Sigmoid colon (tissue), 7 donors: ENCODE measurements at places on chromosomes 2 and 18.

DNA sequence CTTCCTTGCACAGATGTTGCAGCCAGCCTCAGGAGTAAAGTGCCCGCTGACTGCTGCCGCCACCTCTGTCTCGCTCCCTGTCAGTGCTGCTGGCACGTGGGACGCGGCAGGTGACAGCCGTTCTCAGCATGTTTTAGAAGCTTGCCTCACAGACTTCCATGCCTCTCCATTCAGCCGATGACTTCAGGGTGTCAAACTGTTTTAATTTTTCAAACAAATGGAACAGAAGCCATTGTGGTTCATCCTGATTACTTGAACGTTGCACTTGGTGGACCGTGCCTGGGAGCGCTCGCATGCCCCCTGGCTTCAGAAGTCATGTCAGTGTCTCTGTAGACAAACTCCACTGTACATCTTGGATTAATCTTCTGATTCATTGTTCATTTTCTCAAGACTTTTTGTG lies 62.7 kb upstream of the EML6 start:
- no peak for DNase-seq
- peaks cover 33% of the 10 kb centered on the region for H3K36me3 ChIP-seq
- peaks cover 16% of the 10 kb centered on the region for H3K4me1 ChIP-seq
- no peak overlapping the region for H3K4me3 ChIP-seq
- no peak overlapping the region for H3K27ac ChIP-seq

DNA sequence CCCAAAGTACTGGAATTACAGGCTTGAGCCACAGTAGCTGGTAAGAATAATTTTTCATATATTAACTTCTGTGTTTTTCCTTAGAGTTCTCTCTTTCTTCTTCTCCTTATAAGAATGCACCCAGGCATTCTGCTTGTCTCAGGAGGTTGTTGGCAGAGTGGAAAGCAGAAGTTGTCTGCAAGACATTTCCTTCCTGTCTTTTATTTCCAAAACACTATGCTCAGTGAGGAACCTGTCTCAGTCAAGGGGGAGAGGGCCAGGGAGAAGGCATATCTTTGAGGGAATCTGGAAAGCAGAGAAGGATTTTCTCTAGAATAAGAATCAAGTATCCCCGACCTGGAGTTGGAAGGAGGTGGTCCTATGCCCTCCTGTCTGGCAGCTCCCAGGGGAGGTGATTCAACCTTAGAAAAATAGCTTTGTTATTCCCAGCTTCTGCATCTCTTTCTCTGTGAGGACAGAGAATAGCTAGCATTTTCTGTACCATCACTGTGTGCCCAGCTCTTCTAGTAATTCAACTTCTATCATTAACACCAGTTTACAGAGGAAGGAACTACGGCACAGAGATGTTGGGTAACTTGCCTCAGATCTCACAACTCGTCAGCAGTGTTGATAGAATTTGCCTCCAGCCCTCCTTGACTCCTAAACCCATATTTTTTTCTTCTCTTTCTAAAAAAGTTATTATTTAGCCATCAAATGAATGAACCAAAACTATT lies 3.8 kb upstream of the LPIN2 start:
- DNase-seq, result no peak
- H3K27ac ChIP-seq, result peak overlapping the region; percentile 45
- no peaks in the 10 kb centered on the region for H3K36me3 ChIP-seq

- no peaks in the 10 kb centered on the region for H3K4me1 ChIP-seq
- H3K36me3 ChIP-seq, result no peaks in the 10 kb centered on the region
- H3K27ac ChIP-seq, result peak overlapping the region; percentile 27
- no peaks in the 10 kb centered on the region for H3K27me3 ChIP-seq
These were observed 171.9 kb downstream of the KLHL29 start for GRCh38 chr2:23556929-23557328.

DNA sequence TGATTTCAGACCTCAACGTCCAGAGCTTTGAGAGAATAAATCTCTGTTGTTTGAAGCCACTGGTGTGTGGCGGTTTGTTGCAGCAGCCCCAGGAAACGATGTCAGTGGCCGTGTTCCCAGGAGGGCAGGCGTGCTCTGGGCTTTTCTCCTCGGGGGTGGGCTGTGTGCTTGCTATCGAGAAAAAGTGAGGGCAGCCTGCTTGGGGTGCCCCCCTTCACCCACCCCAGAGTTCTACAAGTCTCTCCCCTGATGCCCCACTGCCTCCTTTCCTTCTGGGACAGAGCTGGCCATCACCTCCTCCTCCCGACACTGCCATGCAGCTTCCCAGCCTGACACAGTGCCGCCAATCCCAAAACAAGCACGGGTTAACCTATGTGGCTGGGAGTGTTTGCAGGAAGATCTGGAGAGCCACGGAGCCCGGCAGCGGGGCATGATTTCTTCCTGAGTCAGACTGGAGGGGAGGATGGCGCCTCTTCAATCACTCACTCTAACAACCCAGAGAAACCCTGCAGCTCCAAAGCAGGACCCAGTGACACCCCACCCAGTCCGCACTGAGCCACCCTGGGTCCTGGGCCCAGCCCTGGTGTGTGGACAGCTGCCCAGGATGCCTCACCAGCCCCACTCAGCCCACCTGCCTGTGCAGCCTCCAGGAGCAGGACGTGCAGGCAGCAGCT lies 213.7 kb upstream of the RAB6C start:
- no peaks in the 10 kb centered on the region for H3K27me3 ChIP-seq
- H3K4me1 ChIP-seq, result no peaks in the 10 kb centered on the region
- H3K4me3 ChIP-seq, result no peak overlapping the region
- no peak for DNase-seq
- H3K27ac ChIP-seq, result no peak overlapping the region

DNA sequence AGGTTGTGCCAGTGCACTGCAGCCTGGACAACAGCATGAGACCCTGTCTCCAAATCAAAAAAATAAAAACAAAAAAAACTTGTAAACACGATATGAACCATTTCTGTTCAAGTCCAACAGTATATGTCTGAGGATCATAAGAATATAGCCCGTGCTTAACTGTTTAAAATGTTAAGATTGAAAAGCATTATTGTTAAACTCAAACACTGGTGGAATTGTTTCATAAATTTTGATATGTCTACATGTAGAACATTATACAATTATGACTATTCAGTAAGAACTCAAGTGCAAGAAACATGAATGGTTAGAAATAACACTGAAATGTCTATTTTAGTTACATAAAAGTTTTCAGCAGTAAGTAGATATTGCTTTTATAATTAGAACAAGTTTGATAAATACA lies 29.7 kb downstream of the PPIG start:
- no peaks in the 10 kb centered on the region for H3K27me3 ChIP-seq
- H3K4me1 ChIP-seq, result no peaks in the 10 kb centered on the region
- H3K27ac ChIP-seq, result no peak overlapping the region
- peaks cover 39% of the 10 kb centered on the region for H3K36me3 ChIP-seq
- no peak overlapping the region for H3K4me3 ChIP-seq
- DNase-seq, result no peak

DNA sequence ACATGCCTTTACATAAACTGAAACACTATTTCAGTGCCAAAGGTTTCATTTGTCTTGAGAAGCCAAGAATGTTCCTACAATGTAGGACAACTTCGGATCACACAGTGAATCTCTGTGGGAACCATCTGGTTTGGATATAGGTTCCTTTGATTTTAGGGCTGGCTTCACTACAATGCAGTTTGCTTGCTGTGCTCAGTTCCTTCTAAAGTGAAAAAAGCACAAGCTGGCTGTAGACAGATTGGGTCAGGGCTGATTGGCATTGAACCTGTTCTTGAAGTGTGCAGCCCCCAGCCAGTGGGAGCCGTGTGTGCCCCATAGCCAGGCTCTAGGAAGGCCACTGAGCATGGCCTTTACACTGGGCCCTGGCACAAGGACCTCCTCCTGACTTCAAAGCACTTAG lies 167.9 kb upstream of the HNRNPA3 start:
- no peaks in the 10 kb centered on the region for H3K27me3 ChIP-seq
- H3K4me1 ChIP-seq, result no peaks in the 10 kb centered on the region
- DNase-seq, result no peak
- H3K4me3 ChIP-seq, result no peak overlapping the region

- H3K4me3 ChIP-seq, result no peak overlapping the region
- H3K36me3 ChIP-seq, result peaks cover 10% of the 10 kb centered on the region
- no peak overlapping the region for H3K27ac ChIP-seq
- H3K4me1 ChIP-seq, result peaks cover 4% of the 10 kb centered on the region
These were observed 111.3 kb downstream of the WDSUB1 start for GRCh38 chr2:159175182-159175581.

DNA sequence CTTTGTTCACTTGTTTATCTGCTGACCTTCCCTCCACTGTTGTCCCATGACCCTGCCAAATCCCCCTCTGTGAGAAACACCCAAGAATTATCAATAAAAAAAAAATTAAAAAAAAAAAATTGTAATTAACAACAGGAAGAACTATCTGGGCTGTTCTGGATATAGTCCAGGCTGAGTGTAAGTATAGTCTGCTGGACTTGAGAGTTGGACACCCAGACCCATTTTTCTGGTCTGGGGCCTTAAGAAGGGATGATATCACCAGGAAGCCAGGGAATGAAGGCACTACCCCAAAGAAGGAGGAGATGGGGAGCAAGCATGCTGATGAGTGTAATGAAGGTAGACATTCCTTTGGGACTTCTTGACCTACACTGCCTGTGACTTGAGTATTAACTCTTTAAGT lies 72.1 kb upstream of the ZFP36L2 start:
- no peaks in the 10 kb centered on the region for H3K36me3 ChIP-seq
- H3K27me3 ChIP-seq, result no peaks in the 10 kb centered on the region
- H3K4me1 ChIP-seq, result peaks cover 33% of the 10 kb centered on the region
- no peak for DNase-seq

DNA sequence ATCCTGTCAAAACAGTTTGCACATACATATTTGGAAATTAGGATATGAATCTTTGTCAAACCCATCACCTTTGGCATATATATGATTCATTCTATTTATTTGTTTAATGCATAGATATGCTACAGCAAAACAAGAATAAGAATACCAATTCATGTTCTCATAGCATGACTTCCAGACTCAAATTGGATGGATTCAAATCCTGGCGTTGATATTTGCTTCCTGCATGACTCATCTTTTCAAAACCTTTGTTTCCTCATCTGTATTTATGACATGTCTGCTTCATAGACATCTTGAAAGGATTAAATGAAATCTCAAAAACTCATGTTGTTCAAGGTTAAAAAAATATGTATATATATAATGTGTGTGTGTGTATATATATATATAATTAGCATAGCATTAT lies 261.3 kb downstream of the MBD5 start:
- no peaks in the 10 kb centered on the region for H3K36me3 ChIP-seq
- H3K4me3 ChIP-seq, result no peak overlapping the region
- no peak overlapping the region for H3K27ac ChIP-seq
- DNase-seq, result no peak

DNA sequence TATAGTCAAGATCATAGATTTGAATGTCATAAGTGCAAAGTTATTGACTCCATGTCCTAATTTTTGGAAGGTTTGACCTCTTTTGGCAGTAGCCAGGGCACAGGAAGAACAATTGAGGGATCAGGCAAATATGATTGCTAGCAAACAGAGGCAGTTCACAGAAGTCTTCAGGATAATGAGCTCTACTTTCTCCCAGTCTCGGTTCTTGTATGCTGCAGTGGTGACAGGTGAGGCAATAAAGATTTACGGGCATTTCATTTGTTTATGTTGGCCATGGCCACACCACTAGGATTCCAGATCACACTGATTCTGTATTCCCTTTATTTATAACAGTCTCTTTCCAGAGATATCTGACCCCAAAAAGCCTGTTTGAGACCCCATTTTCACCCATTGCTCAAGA lies 137.5 kb downstream of the UBR3 start:
- H3K4me3 ChIP-seq, result no peak overlapping the region
- no peak overlapping the region for H3K27ac ChIP-seq

GRCh38 chr2:3025261-3025660 lies 352.4 kb downstream of the EIPR1 start:
- no peaks in the 10 kb centered on the region for H3K4me1 ChIP-seq
- no peak overlapping the region for H3K4me3 ChIP-seq
- H3K36me3 ChIP-seq, result no peaks in the 10 kb centered on the region
- no peak for DNase-seq
- no peaks in the 10 kb centered on the region for H3K27me3 ChIP-seq
- H3K27ac ChIP-seq, result no peak overlapping the region

DNA sequence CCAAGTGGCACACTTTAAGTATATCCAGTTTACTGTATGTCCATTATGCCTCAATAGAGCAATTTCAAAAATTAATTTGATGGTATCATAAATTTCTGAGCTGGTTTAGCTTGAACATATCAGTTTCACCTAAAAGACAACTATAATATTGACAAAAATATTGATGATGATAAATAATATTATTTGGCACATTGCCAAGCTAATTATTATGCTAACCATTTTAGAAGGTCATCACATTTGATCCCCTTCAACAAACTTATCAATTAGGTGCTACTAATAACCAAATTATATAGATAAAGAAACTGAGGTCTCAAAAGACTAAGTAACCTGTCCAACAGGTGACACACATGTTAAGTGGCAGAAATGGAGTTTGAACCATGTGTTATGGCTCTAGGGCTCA lies 26.9 kb upstream of the UBE2E3 start:
- H3K27ac ChIP-seq, result no peak overlapping the region
- no peaks in the 10 kb centered on the region for H3K4me1 ChIP-seq
- H3K36me3 ChIP-seq, result no peaks in the 10 kb centered on the region
- H3K27me3 ChIP-seq, result no peaks in the 10 kb centered on the region

DNA sequence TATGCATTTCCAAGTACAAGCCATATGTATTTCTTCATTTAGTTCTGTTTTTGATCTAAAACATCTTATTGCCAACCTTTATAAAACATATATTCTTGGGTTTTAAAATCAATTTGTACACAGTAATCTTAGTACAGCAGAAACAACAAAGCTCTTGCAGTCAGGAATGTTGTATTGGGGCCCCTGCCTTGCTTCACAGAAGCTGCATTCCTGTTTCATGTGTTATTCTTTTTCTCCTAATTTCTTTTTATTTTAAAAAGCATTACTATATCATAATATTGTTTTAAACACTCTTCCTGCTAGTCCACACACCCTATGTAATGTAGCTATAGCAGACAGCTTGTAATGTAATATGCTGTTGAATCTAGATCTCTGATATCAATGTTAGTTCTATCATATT lies 24.0 kb downstream of the SERPINB7 start:
- no peaks in the 10 kb centered on the region for H3K4me1 ChIP-seq
- DNase-seq, result no peak
- H3K27ac ChIP-seq, result no peak overlapping the region
- H3K36me3 ChIP-seq, result no peaks in the 10 kb centered on the region
- H3K4me3 ChIP-seq, result no peak overlapping the region
- H3K27me3 ChIP-seq, result no peaks in the 10 kb centered on the region

DNA sequence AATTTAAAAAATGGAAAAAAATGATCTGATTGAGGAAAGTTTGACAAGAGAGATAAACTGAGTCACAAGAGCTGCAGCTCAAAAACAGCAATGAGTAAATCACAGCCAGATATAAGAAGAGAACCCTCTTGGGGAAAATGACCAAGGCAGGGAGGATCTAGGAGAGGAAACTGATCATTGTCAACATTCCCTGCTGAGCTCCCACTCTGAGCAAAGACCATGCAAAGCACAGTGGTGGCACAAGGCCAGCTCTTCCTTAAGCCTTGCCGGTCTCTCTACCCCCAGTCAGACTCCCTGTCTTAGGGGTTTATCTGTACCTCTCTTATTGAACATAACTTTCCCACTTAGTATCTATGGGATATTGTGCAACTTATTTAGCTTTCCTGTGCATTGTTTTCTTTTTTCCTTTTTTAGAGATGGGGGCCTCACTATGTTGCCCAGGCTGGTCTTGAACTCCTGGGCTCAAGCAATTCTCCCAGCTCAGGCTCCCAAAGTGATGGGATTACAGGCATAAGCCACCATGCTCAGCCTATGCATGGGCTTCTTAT lies 54.0 kb upstream of the PPP1CB start:
- H3K4me3 ChIP-seq, result no peak overlapping the region
- no peaks in the 10 kb centered on the region for H3K36me3 ChIP-seq
- DNase-seq, result no peak
- H3K27ac ChIP-seq, result no peak overlapping the region
- no peaks in the 10 kb centered on the region for H3K27me3 ChIP-seq
- H3K4me1 ChIP-seq, result no peaks in the 10 kb centered on the region

- H3K4me1 ChIP-seq, result no peaks in the 10 kb centered on the region
- H3K27ac ChIP-seq, result no peak overlapping the region
- H3K4me3 ChIP-seq, result no peak overlapping the region
These were observed 610.0 kb upstream of the RAB6C start for GRCh38 chr2:129369437-129369836.
